ENCODE measurements at places on chromosomes 4 and X. TPM values are rescaled to one million over a fixed set of nuclear protein-coding genes. Genes with fewer than 3 reads are reported as not detected.

The SPANXC gene
- not detected for polyA plus RNA-seq

The PDK3 gene
- polyA plus RNA-seq = 2.1 TPM

The SHOX gene
- 3.5 TPM for polyA plus RNA-seq

The CLIC2 gene
- polyA plus RNA-seq = 3.8 TPM

DNA sequence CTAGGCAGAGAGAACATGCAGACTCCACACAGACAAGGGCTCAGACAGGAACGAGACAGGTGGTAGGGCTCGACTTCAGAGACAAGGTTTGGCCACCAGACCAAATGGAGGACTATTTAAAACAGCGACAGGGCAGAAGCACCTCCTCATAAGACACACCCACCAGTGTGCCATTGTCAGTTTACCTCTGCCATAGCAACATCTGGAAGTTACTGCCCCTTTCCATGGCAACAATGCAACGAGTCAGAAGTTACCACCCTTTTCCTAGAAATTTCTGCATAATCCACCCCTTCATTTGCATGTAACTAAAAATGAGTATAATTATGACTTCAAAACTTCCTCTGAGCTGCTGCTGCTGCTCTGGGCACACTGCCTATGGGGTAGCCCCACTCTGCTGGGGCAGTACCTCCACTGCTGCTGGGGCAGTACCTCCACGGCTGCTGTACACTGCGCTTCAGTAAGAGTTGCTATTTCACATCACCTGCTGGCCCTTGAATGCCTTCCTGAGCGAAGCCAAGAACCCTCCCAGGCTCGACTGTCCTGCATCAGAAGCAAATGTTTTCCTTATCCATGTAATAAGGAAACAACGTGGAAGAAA lies 2222.3 kb upstream of the AGA start:
- no peaks in the 10 kb centered on the region for H3K4me1 ChIP-seq
- H3K36me3 ChIP-seq = no peaks in the 10 kb centered on the region

GRCh38 chr4:46994007-46994405 lies 625 bp upstream of the GABRA4 start:
- no peak for DNase-seq
- no peaks in the 10 kb centered on the region for H3K36me3 ChIP-seq
- H3K4me3 ChIP-seq = peak overlapping the region; percentile 5
- no peak overlapping the region for H3K27ac ChIP-seq
- H3K27me3 ChIP-seq = peaks cover 26% of the 10 kb centered on the region

DNA sequence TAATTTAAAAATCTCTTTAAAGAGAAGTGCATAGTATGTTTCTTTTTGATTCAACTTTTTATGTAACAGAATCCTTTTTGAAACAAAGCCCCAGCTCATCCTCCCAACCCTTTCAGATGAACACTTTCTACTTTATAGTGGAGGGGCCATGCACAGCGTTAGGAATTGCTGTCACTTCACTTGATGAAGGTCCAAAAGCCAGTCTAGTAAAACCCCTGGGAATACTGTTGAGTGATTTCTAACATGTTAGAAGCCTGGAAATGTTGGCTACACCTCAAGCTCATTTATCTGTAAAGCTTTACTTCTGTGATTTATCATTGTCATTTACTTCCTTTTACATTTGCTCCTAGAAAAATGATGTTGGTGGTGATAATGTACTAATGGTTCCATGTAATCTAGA lies 1608.9 kb upstream of the TENM3 start:
- no peak for DNase-seq
- H3K27me3 ChIP-seq = no peaks in the 10 kb centered on the region
- H3K4me1 ChIP-seq = no peaks in the 10 kb centered on the region

GRCh38 chr4:160100316-160100715 lies 997.4 kb downstream of the RAPGEF2 start:
- no peaks in the 10 kb centered on the region for H3K27me3 ChIP-seq
- H3K4me1 ChIP-seq = no peaks in the 10 kb centered on the region
- no peak overlapping the region for H3K4me3 ChIP-seq

DNA sequence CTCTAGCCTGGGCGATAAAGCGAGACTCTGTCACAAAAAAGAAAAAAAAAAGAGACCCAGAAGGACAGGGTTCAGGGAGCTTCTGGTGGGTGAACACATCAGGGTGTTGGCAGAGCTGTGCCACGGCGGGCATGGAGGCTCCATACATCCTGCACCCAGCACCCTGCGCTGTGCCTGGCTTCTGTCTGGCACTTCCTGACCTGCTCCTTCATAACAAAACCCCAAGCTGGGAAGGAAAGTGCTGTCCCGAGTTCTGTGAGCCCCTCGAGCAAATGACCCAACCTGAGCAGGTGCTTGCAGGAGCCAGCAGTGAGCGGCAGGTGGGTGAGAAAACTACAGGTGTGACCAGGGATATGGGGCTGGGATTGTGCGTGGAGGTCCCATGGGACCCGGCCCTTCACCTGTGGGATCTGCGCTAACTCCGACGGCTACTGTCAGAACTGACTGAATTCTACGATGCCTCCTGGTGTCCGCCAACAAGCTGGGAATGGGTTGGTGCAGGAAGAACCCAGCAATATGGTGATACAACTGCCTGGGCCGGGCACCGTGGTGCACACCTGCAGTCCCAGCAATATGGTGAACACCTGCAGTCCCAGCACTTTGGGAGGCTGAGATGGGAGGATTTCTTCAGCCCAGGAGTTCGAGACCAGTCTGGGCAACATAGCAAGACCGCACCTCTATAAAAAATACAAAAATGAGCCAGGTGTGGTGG lies 18.9 kb downstream of the ASMTL start:
- H3K27me3 ChIP-seq = no peaks in the 10 kb centered on the region
- no peak for DNase-seq
- H3K36me3 ChIP-seq = peaks cover 31% of the 10 kb centered on the region
- H3K27ac ChIP-seq = no peak overlapping the region

DNA sequence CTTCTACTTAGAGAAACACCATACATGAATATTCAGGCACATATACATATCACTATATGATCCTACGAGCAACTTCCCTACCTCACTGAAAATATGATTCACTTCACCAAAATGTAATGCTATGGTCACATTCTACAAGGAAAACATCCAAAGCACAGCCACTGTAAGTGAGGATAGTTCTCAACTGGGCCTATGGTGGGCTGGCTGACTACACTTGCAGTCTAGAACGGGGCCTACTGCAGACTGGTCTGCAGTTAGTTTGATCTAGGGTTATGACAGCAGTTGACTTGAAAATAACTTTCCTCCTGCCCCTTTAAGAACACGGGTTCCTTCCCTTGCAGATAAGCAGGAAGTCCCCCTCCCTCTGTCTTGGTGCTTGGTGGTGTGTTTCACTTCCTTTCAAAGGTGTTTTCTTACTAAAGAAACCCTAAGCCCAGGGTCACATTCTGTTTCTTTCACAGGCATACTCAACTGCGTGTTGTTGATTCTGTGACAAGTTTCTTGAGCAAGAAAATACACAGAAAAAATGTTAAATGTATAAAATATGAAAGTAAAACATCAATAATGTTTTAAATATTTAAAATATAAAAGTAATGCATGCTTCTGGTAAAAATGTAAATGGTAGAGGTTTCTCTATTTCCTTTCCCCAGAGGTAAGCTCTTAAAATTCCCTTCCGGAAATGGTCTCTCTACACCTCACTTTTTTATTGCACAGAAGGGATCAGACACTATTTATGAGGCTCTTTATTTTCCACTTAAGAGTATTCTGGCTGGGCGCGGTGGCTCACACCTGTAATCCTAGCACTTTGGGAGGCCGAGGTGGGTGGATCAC lies 18.0 kb upstream of the TMSB4X start:
- peaks cover 15% of the 10 kb centered on the region for H3K27me3 ChIP-seq
- H3K27ac ChIP-seq = peak overlapping the region; percentile 79
- H3K4me1 ChIP-seq = peaks cover 8% of the 10 kb centered on the region

DNA sequence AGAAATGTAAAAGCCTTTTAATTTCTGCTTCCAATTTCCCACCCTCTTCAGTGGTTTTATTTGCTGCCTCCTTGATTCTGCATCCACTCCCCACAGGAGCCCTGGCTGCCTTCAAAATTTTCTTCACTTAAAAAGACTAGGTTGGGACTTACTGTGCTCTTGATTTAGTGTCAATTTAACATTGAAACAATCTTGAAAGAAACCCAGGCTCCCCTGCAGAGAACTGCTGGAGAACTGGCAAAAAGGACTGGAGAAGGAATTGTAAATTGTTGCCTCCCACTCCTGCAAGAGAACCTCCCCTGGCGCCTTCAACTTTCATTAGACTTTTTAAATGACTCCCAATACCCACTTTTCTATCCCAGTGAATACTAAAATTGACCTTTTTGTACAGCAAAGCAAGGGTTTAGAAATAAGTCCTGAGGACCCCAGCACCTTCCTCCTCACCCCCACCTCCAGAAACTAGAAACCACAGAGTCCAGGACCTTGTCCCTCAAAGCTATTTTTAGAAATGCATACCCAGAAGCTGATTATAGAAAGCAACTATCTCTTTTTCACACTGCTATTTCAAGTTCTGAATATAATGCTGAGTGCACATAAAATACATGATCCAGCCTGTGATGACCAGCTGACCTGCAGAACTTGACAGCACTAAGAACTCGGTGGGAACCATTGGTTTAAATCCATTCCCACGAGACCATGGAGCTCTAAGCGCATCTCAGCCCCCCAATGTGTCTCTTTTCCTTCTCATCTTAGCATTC lies 155.5 kb downstream of the INPP4B start:
- H3K36me3 ChIP-seq = no peaks in the 10 kb centered on the region
- no peak overlapping the region for H3K4me3 ChIP-seq
- no peaks in the 10 kb centered on the region for H3K4me1 ChIP-seq
- H3K27ac ChIP-seq = no peak overlapping the region

DNA sequence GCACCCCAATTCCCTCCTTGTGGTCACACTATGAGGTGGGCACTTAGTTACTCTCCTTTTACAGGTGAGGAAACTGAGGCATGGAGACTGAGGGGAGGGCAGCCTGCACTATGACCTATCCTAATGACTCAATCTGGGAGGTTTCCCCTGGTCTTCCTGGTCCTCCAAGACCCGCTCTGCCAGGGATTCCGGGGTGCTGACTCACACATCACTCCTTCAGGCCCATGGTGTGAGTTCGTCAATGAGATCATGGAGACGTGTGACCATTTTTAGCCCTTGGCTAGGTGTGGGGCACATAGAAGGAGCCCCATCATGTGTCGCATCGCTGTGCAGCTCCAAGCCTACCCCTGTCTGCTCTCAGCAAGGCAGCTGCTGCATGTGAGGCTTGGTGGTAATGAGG lies 32.4 kb upstream of the BCOR start:
- peaks cover 11% of the 10 kb centered on the region for H3K27me3 ChIP-seq
- peaks cover 20% of the 10 kb centered on the region for H3K4me1 ChIP-seq
- DNase-seq = no peak
- no peaks in the 10 kb centered on the region for H3K36me3 ChIP-seq
- H3K27ac ChIP-seq = no peak overlapping the region

- no peak overlapping the region for H3K27ac ChIP-seq
- peaks cover 3% of the 10 kb centered on the region for H3K36me3 ChIP-seq
- no peak overlapping the region for H3K4me3 ChIP-seq
- no peaks in the 10 kb centered on the region for H3K27me3 ChIP-seq
- no peaks in the 10 kb centered on the region for H3K4me1 ChIP-seq
Observed at GRCh38 chr4:6626066-6626465, 14.4 kb upstream of the MRFAP1 start.

DNA sequence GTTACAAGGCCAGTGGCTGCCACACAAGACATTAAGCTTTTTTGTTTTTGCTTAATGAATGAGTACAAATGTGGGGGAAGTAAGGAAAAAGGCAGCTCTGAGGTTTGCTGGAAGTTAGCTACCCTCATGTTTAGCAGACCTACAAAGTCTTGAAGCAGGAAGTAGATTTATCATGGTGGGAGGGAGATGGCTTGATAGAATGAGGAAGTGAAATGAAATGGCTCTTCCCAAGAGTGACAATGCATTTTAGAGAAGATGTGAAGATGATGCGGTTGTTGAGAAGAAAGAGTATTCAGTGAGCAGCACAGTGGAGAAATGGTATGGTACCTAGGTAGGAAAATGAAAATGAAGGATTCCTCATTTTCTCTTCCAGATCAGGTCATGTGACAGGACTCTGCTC lies 108.0 kb downstream of the SLIT2 start:
- no peak for DNase-seq
- H3K4me1 ChIP-seq = no peaks in the 10 kb centered on the region
- no peaks in the 10 kb centered on the region for H3K27me3 ChIP-seq
- no peaks in the 10 kb centered on the region for H3K36me3 ChIP-seq

DNA sequence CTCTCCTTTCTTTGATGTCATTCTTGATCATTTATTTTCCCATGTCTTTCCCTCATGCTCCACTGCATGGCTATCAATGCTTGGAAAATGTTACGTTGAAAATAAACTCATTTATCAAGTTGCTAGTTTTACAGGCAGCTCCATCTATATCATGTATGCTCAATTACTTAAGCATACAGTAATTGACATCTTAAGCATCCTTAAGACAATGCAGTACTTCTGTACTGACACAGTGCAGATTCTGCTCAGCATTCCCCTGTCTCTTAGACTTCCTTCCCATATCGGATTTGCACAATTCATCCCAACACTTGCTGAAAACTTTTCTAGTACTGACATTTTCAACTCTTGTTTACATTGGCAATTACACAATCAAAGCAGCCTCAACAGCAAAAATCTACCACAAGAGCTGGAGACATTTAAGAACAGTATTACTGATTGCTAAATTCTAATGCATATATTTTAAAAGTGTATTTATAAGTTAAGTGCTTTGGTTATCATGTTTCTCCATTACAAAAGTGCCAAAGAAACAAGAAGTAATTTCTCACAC lies 165.6 kb downstream of the ATP10D start:
- H3K27me3 ChIP-seq = no peaks in the 10 kb centered on the region
- no peaks in the 10 kb centered on the region for H3K36me3 ChIP-seq
- no peaks in the 10 kb centered on the region for H3K4me1 ChIP-seq
- no peak for DNase-seq
- no peak overlapping the region for H3K4me3 ChIP-seq
- no peak overlapping the region for H3K27ac ChIP-seq

- H3K36me3 ChIP-seq = no peaks in the 10 kb centered on the region
- peak; percentile 33 for DNase-seq
- H3K27ac ChIP-seq = no peak overlapping the region
- H3K27me3 ChIP-seq = peaks cover 9% of the 10 kb centered on the region
Observed at GRCh38 chrX:118189628-118190027, 73.0 kb upstream of the KLHL13 start.

DNA sequence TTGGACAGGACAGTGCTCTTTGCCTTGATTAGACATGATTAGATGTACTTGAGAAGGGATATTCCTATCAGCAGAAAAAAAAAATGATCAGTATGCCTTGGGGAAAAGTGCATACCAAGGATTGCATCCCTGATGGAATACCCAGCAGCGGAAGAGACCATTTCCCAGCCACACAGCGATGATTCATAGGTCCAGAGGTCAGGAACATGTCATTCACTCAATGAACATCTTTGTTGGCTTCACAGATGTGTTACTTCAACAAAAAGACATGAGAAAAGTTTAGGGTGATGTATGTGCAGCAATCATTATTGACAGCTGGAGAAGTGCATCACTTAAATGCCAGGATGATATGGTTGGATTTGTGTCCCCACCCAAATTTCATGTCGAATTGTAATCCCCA lies 293.5 kb downstream of the ZNF674 start:
- H3K27ac ChIP-seq = no peak overlapping the region
- H3K27me3 ChIP-seq = peaks cover 9% of the 10 kb centered on the region
- no peaks in the 10 kb centered on the region for H3K36me3 ChIP-seq

DNA sequence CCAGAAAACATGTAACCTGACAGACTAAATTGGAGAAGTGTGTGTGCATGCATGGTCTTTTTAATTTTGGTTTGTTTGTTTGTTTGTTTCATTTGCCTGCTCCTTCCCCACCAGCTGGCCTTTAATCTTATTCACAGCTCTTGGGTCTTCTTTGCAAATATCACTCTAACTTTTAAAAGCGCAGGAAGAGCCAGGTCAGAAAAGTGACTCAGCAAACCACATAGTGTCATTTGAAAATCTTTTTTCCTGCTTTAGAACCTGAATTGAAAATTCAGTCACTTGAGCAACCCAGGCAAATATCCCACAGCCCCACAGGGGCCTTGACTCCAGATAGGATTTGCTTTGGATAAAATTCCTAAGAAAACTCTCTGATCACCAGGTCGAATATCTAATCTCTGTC lies 4.6 kb downstream of the TMEM255A start:
- peaks cover 54% of the 10 kb centered on the region for H3K27me3 ChIP-seq
- H3K36me3 ChIP-seq = no peaks in the 10 kb centered on the region
- H3K27ac ChIP-seq = no peak overlapping the region
- DNase-seq = no peak

Measured in muscle of leg (tissue), 16 donors.